ENCODE measurements at places on chromosomes 3 and 15.

GRCh38 chr3:136831461-136831860 lies 12.5 kb downstream of the SLC35G2 start:
- DNase-seq = no peak

DNA sequence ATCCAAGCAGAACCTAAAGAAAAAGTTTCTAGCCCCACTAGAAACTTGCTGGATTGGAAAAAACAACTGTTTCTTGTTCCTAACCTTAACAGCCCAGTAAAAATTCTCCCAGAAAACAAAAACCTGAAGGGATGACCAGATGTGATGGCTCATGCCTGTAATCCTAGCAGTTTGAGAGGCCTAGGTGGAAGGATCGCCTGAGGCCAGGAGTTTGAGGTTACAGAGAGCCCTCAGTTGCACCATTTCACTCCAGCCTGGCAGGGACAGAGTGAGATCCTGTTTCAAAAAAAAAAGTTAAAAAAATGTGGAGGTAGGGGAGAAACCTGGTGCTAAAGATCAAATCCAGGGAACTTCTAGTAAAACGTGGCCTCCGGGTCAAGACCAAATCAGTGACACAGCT lies 38.6 kb upstream of the RAF1 start:
- no peak for DNase-seq

- no peak for DNase-seq
Measured at GRCh38 chr3:1348547-1348946, 255.7 kb downstream of the CNTN6 start.

GRCh38 chr3:38226273-38226672 lies 39.3 kb upstream of the SLC22A13 start:
- no peak for DNase-seq

DNA sequence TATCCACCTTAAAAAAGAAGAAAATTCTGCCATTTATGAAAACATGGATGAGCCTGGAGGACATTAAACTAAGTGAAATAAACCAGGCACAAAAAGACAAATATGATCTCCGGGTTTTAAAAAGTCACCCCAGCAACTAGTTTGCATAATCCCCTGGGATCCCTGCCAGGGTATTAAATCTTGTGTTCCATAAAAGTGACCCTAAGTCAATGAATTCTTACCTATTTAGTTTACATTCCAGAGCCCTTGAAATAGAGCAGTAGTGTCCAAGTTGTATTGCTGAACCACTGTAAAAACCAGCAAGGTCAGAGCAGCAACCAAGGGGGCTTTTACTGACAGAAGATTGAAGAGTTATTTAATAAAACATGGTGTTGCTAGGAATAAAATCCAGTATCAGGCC lies 716.8 kb upstream of the BCHE start:
- no peak for DNase-seq

DNA sequence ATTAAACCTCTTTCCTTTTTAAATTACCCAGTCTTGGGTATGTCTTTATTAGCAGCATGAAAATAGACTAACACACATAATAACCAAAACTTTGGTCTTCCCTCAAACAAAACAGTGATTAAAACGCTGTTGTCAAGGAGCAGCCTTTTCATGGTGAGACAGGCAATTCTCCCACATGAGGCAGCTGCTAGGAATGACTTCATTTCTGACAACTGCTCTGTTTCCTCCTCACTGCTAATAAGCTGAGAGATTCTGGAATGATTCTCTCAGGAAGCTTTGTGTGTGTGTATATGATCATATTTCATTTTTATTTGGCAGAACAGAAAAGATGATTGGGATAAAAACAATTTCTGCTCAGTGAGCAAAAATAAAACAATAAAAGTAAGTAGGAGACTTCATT lies 580.6 kb upstream of the ADAMTS9 start:
- no peak for DNase-seq

DNA sequence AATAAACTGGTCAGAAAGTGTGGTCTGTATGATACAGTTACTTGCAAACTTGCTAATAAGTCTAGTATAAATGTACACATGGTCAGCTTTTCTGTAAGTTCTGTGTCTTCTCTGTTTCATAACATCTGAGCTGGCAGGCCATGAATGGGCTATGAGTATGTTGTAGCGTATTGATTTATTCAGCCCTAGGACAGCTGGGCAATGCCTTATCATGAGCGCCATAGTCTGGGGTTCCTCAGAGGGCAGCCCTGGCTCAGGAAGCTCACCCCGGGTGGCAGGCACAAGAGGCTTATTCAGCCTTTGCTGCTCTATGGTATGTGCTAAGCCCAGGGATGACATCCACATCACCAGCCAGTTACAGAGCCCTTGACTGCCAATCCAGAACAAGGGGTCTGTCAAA lies 50.7 kb upstream of the CCR2 start:
- DNase-seq = peak; percentile 52

DNA sequence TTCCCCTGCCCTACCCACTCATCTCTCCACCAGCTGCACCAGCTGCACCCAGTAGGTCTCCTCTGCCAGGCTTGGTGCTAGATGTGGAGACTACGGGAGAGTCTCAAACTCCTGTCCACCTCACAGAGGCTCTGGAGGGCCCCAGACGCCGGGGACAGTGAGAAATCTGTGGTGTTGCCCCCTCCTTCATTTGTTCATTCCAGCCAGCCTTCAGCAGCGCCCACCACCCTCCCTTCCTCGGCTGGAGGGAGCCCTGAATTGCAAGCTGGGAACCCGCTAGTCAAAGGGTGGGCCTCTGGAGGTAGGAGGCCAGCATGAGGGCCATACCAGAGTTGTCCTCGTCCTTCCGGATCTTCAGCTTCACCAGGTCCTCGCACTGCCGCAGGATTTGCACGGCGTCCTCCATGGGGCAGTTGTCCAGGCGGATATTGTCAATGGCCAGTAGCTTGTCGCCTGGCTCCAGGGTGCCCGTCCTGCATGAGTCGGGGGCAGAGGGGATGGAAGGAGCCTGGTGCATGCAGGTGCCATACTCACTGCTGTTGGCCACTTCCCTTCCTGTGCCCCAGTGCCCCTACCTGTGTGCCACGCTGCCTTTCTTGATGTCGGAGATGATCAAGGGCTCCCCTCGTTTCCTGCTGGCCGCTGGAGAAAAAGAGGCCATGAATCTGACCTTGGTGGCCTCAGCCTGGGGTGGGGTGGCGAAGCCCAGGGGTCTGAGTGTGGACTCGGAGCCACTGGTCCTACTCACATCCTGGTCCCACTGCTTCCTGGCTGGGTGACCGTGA lies 29.1 kb downstream of the GRIP2 start:
- DNase-seq = no peak

- no peak for DNase-seq
Measured at GRCh38 chr3:94460931-94461330, 398.1 kb downstream of the NSUN3 start.

- no peak for DNase-seq
Measured at GRCh38 chr3:77780278-77780996, 740.5 kb downstream of the ROBO2 start.

GRCh38 chr3:45055411-45056143 lies 29.5 kb downstream of the CLEC3B start:
- DNase-seq = peak; percentile 66

DNA sequence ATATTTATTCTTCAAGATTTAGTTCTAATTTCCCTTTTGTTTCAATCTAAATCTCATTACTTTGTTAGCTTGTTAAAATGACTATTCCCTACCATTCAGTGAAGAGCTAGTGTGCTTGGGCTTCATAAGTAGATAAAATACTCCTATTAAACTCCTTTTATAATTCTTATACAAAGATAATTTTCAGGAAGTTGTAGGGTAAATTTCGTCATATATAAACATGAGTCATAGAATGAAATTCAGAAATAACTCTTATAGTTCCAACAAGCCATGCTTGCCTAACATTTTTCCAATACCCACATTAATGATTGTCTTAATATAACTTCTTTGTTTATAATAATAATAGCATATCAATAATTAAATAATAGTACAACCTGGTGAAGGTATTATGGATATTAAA lies 407.3 kb downstream of the NAALADL2 start:
- DNase-seq = no peak

DNA sequence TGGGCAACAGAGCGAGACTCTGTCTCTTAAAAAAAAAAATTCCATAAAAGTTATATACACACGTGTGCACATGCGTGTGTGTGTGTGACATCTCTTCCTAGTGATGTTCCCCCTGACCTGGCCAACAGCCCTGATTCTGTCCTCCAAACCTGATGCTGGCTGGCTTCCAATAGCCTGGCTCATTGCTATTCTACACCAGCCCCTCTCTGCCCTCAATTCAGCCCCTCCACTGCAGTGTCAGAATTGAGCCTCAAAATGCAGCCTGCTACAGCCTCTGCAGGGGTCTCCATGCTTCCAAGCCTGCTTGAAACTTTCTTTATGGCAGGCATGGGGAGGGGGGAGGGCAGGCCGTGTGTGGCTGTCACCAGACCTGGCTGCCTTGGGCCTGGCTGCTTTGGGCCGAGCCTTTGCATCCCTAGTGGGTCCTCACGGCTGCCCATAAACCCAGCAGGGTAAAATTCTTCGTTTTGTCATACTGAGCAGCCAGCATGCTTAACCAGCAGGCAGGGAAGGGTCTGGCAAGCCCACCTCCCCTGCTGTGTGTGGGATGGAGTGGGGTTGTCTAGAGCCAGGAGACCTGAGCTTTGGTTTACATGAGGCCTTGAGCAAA lies 22.7 kb upstream of the DOCK3 start:
- no peak for DNase-seq

DNA sequence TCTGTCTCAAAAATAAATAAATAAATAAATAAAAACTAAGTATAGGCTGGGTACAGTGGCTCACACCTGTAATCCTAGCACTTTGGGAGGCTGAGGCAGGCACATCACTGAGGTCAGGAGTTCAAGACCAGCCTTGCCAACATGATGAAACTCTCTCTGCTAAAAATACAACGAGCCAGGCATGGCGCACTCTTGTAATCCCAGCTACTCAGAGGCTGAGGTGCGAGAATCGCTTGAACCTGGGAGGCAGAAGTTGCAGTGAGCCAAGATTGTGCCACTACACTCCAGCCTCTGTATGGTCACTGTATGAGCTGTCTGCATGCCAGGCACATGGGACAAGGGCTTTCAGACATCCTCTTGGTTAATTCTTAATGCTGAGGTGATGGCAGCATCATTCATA lies 28.7 kb downstream of the TIPIN start:
- no peak for DNase-seq

DNA sequence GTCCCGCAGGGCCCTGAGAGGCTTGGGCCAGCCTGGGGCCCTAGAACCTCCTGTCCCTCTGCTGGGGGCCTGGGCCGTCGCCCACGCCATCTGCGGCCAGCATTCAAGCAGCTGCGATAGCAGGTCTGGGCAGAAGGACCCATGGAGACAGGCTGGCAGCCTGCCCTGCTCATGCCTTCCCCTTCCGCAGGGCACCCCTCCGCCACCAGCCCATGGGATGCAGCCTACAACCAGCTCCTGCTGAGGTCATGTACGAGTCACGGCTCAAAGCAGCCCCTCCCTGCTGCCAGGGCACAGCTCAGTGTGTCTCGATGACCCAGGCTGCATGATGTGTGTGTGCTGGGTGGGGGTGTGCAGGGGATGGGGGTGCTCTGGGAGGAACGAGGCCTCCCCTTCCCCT lies 27.8 kb downstream of the DUSP7 start:
- DNase-seq = no peak

DNA sequence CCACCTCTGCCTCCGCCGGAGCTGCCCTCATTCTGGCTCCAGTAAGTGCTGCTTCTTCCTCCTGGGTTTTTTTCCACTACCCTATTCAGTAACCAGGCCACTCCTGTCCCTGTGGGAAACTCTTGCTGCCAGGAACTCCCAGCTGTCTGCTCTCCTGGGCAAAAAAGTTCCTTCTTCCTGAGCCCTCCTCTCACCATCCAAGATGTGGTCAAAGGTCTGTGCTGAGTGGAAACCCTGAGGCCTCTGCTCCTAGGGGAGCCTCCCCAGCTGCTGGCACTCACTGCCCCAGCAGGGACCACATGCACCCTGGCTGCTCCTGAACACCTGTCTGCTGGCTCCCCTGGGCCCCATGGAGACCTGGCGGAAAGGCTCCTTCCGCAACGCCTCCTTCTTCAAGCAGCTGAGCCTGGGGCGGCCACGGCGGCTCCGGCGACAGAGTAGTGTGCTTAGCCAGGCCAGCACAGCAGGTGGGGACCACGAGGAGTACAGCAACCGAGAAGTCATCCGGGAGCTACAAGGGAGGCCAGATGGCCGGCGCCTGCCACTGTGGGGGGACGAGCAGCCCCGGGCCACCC lies 454 bp downstream of the C15orf62 start:
- no peak for DNase-seq

- no peak for DNase-seq
Measured at GRCh38 chr3:38949994-38950393, 101.8 kb downstream of the SCN11A start.

DNA sequence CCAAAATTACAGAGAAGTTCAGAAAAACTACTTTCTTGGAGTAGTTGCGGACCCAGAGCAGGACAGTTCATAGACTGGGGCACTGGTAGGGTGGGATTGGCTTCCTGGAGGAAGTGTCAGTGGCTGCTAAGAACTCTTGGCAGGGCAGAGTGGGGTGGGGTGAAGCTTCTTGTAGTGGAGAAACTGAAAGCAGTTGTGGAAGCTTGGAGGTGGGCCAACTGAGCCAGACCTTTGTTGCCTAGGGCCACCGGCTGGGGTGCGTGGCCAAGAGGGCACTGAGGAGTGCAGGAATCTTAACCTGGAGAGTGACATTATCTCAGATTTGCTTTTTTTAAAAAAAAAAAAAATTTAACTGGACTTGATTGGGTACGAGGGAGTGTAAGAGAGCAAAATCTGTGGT lies 3.1 kb downstream of the KAT2B start:
- peak; percentile 87 for DNase-seq

- DNase-seq = no peak
Measured at GRCh38 chr3:187522293-187522692, 147.9 kb downstream of the SST start.

- DNase-seq = no peak
Measured at GRCh38 chr15:70036585-70037291, 61.0 kb downstream of the TLE3 start.

- DNase-seq = peak; percentile 73
Measured at GRCh38 chr15:89673165-89673512, 6.0 kb downstream of the PLIN1 start.

GRCh38 chr15:42921342-42921731 lies 759 bp upstream of the TTBK2 start:
- DNase-seq = peak; percentile 88

- DNase-seq = no peak
Measured at GRCh38 chr15:31828594-31828993, 201.7 kb upstream of the CHRNA7 start.

DNA sequence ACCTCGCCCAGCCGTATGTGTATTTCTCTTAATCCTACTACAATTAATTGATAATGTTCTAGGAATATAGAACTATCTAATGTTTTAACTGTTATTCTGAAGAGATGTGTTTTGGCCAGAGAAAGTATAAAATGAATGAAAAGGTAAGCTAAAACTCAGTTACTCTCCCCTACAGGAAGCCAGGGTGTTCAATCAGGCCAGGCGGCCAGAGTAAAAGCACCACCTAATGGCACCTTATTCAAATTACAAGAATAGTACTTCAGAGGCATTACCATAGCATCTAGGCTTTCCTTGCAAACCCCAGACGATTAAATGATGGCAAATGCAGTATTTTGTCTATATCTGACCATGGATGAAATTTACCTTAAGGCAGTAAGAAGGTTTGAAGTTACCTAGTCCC lies 10.4 kb downstream of the SLC12A8 start:
- peak; percentile 67 for DNase-seq
